ENCODE measurements at places on chromosomes 1 and 21.

DNA sequence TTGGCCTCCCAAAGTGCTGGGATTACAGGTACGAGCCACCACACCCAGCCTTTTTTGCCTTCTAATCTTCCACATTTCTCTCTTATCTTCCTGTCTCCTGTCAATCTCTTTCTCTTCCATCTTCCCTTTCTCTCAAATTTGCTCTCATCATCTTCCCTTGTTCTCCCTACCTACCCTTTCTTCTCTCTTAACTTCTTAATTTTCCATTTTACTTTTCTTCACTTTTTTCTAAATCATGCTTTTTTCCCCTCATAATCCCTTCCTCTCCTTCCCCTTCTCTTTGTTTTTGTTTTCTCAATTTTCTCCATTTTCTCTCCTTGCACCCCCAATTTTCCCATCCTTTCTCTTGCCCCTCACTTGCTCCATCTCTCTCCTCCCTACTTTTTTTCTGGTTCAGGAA is 545.7 kb downstream of the OMA1 start:
- DNase-seq, result no peak

GRCh38 chr1:22262583-22262982 is 119.7 kb upstream of the WNT4 start:
- DNase-seq, result no peak

GRCh38 chr1:232213928-232214327 is 416.0 kb downstream of the SIPA1L2 start:
- DNase-seq, result peak; percentile 9

DNA sequence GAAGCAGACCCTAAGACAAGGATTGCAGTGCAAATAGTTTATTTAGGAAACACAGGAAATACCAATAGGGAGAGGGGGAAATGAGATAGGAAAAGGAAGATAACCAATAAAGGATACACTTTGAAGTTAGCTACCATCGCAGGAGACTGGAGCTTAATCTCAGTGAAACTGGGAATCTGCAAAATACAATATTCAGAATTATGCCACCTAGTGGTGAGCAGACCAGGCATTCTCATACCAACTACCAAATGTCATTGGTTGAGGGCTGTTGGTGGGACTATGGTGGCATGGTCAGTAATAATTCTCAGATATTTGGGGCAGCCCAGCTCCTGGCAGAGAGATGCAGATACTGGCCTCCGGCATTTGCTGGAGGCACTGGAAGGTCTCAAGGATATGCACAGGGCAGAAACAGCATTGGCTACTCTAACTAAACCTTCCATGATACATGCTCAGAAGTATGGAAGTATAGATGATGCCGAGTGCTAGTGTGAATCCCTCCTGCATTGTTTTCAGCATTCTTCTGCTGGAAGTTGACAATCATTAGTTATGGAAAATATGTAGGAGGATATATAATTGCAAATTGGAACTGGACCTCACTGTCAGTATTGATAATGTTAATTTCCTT is 11.8 kb upstream of the ZFP69B start:
- peak; percentile 27 for DNase-seq

- DNase-seq, result no peak
These were observed 23.2 kb downstream of the AJAP1 start for GRCh38 chr1:4677608-4678007.

GRCh38 chr1:68497358-68497698 is 446 bp upstream of the DEPDC1 start:
- DNase-seq, result no peak

DNA sequence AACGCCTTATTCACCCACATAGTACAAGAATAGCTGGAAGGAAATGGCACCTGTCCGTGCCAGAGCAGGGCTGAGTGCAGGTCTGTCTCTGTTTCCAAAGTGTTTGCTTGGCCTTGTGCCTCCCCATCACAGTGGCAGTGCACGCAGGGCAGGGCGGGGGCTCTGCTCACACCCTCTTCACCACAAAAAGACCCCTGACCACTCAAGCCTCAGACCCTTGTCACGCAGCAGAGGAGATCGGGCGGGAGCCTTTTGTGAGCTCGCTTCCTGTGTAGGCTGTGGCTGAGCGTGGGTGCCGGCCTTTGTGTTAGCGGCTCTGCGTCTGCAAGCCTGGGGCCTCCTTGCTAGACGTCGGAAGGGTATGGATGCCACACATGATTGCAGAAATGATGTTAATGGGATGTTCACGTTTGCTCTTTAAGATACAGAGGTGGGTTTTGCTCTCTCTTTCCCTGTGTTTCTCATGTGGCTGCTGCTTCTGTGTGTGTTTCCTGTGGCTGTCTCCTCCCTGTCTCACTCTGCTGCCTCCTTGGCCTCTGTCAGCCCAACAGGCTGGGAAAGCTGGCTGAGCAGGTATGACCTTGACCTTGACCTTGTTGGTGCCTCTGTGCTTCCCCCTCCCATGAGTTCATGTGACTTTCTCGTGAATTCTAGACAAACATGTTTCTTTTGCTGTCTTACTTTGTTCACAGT is 45.4 kb downstream of the S100B start:
- DNase-seq, result no peak

DNA sequence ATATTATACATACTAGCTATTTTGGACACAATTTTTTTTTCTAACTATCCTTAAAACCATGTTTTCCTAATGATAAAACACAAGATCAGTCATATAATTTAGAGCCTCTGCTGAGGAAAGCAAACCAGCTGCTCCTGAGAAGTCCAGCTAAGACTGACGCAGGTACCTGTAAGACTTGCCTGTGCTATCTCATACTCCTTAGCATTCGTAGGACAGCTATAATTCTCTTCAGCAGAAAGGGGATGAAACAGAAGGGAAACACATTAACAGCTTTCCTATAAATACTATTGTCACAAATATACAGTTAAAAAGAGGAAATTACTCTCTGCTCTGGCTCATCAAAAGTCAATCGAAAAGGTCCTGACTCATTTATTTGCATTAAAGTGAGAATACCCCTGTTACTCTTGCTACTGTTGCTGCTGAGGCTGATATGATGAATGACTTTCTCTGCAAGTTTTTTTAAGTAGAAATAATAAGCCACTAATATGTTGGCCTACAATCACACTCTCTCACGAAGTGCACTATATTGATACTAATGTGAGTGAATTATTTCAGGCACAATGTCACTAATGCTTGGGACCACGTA is 757.1 kb downstream of the KCNT2 start:
- DNase-seq, result no peak

DNA sequence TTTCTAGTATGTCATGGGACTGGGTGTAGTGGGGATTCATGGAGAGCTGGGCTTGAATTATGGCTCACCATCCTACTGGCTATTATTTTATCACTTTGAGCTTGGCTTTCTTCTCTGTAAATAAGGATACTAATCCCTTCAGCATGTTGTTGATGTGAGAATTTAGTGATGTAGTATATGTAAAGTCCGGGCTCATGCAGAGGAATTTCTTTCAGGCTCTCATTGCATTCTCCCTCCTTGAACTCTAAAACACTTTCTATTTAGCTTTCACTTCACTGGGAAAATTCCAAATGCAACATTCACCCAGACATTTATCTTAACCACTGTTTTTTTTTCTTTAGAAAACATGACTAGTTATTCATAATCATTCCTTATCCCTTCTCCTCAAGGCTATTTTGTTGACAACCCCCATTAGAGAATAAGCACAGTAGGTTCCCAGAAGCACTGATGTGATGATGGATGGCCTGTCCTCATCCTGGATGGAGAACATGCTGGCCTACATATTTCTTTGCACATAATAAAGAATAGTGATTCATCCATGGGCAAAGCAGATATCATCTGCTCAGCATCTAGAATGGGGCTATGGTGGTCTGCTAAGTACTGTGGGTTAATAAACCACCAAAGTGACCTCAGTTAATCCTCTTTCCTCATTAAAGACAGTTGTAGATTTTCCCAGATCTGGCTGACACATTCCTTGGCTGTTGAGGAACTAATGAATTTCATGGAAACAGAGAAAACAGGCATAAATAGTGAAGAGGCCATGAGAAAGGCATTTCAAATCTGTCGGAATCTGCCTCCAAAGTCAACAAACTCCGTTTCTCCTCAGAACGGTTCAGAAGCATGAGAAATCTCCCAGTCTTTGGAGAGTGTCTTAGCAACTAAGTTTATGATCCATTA is 68.0 kb upstream of the CYP2J2 start:
- DNase-seq, result peak; percentile 97

- no peak for DNase-seq
These were observed 40.4 kb downstream of the TENT5C start for GRCh38 chr1:117646007-117646811.

GRCh38 chr1:31753707-31754349 is 10.3 kb downstream of the ADGRB2 start:
- peak; percentile 41 for DNase-seq

GRCh38 chr1:208942394-208943130 is 641.0 kb upstream of the CAMK1G start:
- DNase-seq, result no peak

DNA sequence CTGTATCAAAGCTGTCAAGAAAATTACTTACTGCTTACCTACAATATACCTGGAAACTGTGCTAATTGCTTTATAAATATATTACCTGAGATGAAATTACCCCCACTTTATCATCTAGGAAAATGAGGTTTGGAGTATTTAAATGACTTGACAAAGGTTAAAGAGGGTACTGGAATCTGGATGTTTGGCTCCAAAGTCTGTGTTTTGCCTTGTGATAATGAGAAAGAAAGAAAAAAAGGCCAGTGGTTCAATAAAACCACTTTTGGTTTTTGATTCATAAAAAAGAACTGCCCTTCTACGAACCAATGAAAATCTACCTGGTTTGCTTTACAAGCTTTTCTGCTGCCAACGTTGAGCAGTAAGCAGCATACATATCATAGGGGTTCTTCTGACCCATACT is 61.3 kb upstream of the MUTYH start:
- DNase-seq, result no peak

- DNase-seq, result peak; percentile 53
These were observed 99.0 kb downstream of the TNNI3K start for GRCh38 chr1:74334147-74334546.

DNA sequence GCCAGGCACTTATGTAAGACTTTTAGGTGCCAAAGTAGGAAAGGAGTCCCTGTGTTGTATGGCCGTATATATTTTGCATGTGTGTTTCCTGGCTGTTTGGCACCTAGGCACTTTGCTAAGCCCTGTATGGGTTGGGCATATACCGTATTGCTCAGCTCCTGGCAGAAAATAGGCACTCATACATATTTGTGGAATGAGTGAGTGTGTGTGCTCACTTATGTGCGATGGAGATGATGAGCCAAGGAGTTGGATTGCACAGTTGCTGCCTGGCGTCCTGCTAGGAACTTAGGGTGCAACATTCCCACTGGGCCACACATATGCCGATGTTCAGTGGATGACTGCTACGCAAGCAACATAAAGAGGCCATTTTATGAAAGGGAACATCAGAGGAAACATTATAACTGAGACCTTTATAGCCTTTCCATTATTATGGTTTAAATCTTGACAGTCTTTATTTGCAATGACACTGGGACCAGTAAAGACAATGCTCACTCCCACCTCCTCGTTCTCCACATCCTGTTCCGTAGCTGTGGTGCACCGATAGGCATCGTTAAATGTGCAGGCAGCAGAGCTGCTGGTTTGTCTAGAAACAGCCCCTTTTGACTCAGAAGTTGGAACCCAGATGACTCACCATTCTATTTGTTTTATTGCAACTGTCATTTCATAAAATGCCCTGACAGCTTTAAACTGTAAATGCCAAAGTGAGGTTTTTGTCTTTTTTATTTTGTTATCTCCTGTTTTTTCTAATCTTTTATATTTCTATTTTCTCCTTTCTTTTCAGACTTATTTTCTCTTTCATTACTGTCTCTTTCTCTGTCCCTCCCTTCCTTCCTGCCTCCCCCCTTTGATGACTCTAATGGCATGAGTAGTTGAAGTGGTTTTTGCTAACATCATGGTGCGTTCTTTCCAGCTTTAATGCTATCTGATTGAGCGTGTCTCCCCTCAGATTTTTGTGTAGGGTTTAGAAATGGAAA is 36.1 kb downstream of the PEX14 start:
- DNase-seq, result peak; percentile 73

GRCh38 chr1:32639489-32640075 is 10.8 kb downstream of the ZBTB8OS start:
- DNase-seq, result peak; percentile 42

- DNase-seq, result peak; percentile 18
These were observed 392.5 kb upstream of the PTBP2 start for GRCh38 chr1:96329121-96329520.

- DNase-seq, result peak; percentile 53
These were observed 174.5 kb upstream of the RUNX1 start for GRCh38 chr21:35223480-35224156.

DNA sequence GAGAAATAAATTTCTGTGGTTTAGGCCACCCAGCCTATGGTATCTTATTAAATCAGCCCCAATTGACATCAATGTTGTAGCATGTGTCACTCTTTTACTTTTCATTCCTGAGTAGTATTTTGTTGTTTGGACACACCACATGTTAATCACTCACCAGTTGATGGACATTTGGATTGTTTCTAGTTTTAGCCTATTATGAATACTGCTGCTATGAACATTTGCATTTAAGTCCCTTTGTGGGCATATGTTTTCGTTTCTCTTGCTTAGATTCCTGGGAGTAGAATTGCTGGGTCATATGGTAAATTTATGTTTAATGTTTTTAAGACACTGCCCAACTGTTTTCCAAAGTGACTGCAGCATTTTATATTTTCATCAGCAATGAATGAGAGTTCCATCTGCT is 50.2 kb upstream of the NUF2 start:
- no peak for DNase-seq
